Muscle of leg (tissue), 16 donors: ENCODE measurements at places on chromosomes 4 and X. TPM values are rescaled to one million over a fixed set of nuclear protein-coding genes. Genes with fewer than 3 reads are reported as not detected.

DNA sequence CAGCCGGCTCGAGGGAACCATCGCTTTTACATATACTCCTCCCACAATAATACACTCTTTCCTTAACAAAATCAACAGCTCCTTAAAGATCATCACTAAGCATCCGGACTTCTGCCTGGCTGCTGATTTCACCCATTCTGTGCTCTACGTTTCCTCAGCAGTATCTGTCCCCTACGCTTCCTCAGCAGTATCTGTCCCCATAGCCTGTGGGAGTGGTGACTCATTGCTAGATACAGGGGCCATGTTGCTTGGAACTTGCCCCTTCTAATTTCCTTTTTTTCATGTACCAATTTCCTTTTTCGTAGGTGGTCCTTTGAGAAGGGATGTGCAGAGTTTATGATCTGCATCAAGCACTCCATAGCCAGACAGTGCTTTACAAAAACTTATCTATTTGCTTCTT, 18.6 kb downstream of the MAP3K15 start:
- DNase-seq, result no peak

- DNase-seq, result no peak
Measured at GRCh38 chr4:8920969-8921368, 49.3 kb upstream of the HMX1 start.

Gene IGSF1
- polyA plus RNA-seq, result 55.6 TPM

Gene CFAP99
- not detected for polyA plus RNA-seq

Gene THOC2
- polyA plus RNA-seq, result 67.2 TPM
